Anterior cingulate cortex (tissue), 58 donors: ENCODE measurements at places on chromosomes 1 and 21.

DNA sequence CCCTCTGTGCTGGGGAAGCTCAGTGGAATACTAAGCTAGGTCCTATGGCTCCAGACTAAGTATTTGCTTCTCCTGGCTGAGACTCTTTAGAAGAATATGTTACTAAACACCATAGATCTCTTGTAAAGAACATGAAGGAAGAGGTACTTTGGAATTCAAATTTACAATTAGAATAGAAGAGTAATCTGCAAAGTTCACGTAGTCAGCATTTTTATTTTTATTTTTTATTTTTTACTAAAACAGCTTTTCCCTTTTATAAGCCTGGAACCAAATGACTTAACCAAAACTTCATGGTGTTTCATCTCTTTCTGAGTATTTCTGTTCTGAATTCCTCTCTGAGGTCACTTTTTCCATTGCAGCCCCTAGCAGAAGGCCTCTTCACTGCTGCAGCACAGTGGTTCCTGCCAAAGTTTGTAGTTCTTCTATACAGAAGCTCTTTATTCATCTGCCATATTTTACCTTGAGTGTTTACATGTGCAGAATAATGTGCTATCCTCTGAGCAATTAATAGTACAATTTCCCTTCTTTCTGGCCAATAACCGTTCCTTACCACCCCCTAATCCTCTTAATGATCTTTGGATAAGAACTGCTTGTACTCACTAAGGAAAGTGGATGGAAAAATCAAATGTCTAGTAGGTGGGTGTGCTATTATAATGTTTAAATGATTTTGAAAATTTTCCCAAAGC is 27.2 kb downstream of the TSEN15 start:
- DNase-seq, result no peak

- DNase-seq, result no peak
Observed at GRCh38 chr21:34781526-34781925, 112.7 kb downstream of the CLIC6 start.

DNA sequence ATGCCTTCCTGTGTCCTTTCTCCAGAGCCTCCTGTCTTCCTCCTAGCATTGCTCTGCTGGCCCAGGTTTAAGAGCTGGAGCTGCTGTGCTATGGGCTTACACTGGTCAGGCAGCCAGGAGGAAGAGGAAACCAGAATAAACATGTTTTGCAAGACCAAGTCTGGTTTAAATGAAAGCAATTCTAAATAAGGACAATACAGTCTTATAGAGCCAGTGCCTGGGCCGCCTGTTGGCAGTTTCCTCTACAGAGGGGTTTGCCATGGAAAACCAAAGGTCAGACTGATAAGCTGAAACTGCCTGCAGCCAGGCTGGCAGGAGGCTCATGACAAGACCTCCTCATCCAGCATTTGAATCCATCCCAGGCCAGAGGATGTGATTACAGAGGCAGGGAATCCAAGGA is 92.9 kb upstream of the FGGY start:
- DNase-seq, result no peak

- no peak for DNase-seq
Observed at GRCh38 chr1:201714542-201715329, 114.2 kb upstream of the IPO9 start.

DNA sequence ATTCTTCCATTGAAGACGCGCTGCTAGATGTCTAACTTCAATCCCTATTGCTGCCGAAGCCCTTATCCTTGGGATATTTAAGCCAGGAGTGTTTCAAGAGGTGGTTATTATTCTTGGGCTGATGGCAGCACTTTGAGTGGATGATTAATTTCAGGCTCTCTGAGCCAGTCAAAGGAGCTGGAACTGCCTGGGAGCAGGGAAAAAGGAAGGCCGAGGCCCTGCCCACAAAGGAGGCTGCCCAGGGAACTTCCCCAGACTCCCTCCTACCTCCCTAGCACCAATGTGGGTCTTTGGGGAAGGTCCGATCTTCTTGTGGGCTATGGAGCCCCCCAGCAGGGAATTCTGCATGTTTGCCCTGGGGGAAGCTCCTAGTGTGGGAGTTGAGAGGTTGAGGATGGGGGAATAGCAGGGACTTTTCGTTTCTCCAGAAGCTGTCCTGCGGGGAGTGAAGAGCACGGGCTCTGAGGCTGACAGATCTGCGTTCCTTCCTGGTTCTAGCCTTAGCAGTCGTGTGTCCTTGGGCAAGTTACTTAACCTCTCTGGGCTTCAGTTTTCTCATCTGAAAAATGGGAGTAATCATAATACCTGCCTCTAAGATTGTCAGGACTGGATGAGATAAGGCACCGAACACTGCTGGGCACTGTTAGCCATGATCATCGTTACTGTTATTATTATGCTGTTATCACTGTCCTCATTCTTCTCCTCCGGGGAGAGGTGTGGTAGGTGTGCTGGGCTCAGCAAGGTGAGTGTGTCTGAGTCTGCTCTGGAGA is 6.3 kb downstream of the KCNQ4 start:
- DNase-seq, result no peak

DNA sequence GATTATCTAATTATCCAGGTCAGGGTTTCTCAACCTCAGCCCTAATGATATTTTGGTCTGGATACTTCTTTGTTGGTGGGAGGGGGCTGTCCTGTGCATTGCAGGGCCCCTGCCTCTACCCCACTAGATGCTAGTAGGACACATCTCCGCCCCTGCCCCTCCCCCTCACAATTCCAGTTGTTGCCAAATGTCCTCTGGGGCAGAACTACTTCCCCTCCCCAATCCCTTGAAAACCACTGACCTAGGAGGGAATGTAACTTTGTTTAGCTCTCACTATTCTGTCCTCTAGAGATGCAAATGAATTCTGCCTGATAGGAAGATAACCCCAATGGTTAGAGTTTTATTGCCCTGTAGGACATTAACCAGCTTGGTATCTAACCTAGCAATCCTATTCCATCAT is 8.1 kb downstream of the CACNA1S start:
- DNase-seq, result no peak

- no peak for DNase-seq
Observed at GRCh38 chr1:31051611-31052010, 13.9 kb downstream of the PUM1 start.
